Brain (organoid and tissue), 16 donors: ENCODE measurements at places on chromosomes 1 and 21. TPM values are rescaled to one million over a fixed set of nuclear protein-coding genes. Genes with fewer than 3 reads are reported as not detected.

The NPHS2 gene
- polyA plus RNA-seq = not detected

The ISG20L2 gene
- 41.5 TPM for polyA plus RNA-seq

The GPR52 gene
- polyA plus RNA-seq = not detected

The S100A5 gene
- polyA plus RNA-seq = not detected

The KRTAP13-2 gene
- not detected for polyA plus RNA-seq

The C1orf141 gene
- not detected for polyA plus RNA-seq

The PLCH2 gene
- polyA plus RNA-seq = 5.5 TPM

The KRTAP12-2 gene
- not detected for polyA plus RNA-seq

The LCE1C gene
- polyA plus RNA-seq = not detected

The LRRC3 gene
- polyA plus RNA-seq = 9.3 TPM

The EXTL1 gene
- 6.9 TPM for polyA plus RNA-seq

The TLR5 gene
- polyA plus RNA-seq = 0.36 TPM

The TNFSF4 gene
- 0.73 TPM for polyA plus RNA-seq

The TMEM82 gene
- not detected for polyA plus RNA-seq

The STUM gene
- 8.0 TPM for polyA plus RNA-seq

The CYP2J2 gene
- polyA plus RNA-seq = 11.3 TPM

The SPRR2E gene
- polyA plus RNA-seq = not detected

The TMOD4 gene
- polyA plus RNA-seq = not detected

The ESPN gene
- 23.7 TPM for polyA plus RNA-seq

The LCE3D gene
- not detected for polyA plus RNA-seq

The THEM5 gene
- not detected for polyA plus RNA-seq

The NUP210L gene
- 0.27 TPM for polyA plus RNA-seq

The FCGR1A gene
- 4.6 TPM for polyA plus RNA-seq

The KCNK1 gene
- polyA plus RNA-seq = 31.4 TPM

The KCNH1 gene
- polyA plus RNA-seq = 5.2 TPM

The TDRD10 gene
- 0.27 TPM for polyA plus RNA-seq

The SPAG17 gene
- polyA plus RNA-seq = not detected

The SH2D2A gene
- 0.36 TPM for polyA plus RNA-seq

The NUF2 gene
- 11.3 TPM for polyA plus RNA-seq

The CAMK2N1 gene
- 171 TPM for polyA plus RNA-seq

The PGLYRP3 gene
- not detected for polyA plus RNA-seq

The OR6N2 gene
- not detected for polyA plus RNA-seq

The TADA1 gene
- 16.7 TPM for polyA plus RNA-seq

The ETS2 gene
- 88.1 TPM for polyA plus RNA-seq

The CD48 gene
- 1.0 TPM for polyA plus RNA-seq

The CTBS gene
- 3.9 TPM for polyA plus RNA-seq

The TAL1 gene
- polyA plus RNA-seq = 0.59 TPM

The YTHDF2 gene
- 46.9 TPM for polyA plus RNA-seq

The KIF26B gene
- 17.6 TPM for polyA plus RNA-seq

The VPS26C gene
- 26.1 TPM for polyA plus RNA-seq

The FCGR3A gene
- polyA plus RNA-seq = 11.9 TPM

The UTS2 gene
- polyA plus RNA-seq = not detected
